ENCODE measurements at places on chromosomes 5 and 9.
A peak's percentile ranks its signal among the peaks of the same experiment; 100 is the strongest.

- no peak for DNase-seq
Observed at GRCh38 chr5:61683148-61683547, 351.1 kb downstream of the ZSWIM6 start.

DNA sequence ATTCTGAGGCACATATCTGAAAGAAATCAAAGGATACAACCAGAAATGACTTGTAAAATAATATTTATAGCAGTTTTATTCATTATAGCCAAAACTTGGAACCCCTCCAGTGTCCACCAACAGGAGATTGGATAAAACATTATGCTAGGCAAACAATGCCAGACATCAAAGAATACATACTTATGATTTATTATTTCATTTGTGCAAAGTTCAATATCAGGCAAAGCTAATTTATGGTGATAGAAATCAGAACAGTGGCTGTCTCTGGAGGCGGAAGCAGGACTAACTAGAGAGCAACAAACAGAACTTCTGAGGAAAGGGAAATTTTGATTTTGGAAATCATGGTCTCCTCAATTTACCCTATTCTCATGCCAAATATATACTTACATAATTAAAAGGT, 193.1 kb downstream of the ICE1 start:
- DNase-seq = no peak

GRCh38 chr5:115320515-115320914, 24.1 kb upstream of the CCDC112 start:
- no peak for DNase-seq

- no peak for DNase-seq
Observed at GRCh38 chr5:120546922-120547321, 82.8 kb downstream of the PRR16 start.

GRCh38 chr9:89533411-89534095, 35.6 kb upstream of the SEMA4D start:
- DNase-seq = no peak

DNA sequence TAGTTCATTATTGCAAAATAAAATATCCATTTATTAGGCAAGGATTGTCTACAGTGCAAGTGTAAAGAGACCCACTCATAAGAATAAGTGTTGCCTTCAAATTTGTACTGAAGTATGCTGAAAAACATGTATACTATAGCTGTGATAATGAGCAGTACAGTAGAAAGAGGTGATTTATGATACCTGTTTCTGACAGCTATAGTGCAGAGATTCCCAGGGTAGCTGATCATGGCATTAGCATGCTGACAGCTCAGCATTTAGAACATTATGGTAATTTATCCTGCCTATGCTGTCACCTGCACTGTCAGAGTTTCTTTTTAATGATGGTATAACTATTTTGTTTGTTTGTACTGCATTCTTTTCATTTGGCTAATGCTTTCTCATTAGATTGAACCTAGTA, 177.6 kb upstream of the TLX3 start:
- no peak for DNase-seq

DNA sequence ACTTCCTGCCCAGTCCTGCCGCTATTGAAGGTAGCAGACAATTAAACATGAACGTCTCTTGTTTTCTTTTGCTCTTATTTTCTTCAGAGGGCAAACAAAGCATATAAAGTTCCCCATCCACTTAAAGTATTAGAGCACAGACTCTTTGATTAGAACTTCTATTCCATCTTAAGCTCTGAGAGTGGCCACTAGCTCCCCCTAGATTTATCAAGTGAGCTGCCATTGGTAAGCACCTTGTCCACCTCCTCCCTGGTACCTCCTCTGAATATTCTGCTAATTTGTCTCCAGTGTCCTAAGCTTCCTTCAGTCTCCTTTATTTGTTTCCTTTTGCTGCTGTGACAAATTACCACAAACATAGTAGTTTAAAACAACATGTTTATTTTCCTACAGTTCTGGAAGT, 264.3 kb upstream of the KCNN2 start:
- DNase-seq = no peak

DNA sequence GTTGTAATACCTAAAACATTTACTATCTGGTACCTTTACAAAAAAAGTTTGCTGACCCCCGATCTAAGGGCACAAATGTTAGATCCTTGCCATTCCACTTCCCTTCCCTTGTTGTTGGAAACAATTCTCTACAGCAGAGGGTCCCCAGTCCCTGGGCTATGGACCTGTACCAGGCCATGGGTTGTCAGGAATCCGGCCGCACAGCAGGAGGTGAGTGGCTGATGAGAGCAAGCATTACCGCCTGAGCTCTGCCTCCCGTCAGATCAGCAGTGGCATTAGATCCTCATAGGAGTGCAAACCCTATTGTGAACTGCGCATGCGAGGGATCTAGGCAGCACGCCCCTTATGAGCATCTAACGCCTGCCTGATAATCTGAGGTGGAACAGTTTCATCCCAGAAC, 248.5 kb downstream of the AP3B1 start:
- peak; percentile 67 for DNase-seq

DNA sequence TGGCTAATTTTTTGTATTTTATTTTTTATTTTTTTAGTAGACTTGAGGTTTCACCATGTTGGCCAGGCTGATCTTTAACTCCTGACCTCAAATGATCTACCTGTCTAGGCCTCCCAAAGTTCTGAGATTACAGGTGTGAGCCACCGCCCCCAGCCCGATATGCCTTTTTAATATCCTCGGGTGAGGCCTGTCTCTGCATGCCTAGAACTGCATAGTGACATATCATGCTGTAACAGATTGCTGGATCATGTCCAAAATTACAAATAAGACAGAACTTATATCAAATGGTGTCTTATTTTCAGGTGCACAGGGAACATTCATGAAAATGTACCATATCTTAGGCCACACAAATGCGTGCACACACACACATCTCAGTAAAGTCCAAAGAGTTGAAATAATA, 39.1 kb upstream of the PJA2 start:
- no peak for DNase-seq

- no peak for DNase-seq
Observed at GRCh38 chr9:123517512-123517911, 161.5 kb downstream of the CRB2 start.

DNA sequence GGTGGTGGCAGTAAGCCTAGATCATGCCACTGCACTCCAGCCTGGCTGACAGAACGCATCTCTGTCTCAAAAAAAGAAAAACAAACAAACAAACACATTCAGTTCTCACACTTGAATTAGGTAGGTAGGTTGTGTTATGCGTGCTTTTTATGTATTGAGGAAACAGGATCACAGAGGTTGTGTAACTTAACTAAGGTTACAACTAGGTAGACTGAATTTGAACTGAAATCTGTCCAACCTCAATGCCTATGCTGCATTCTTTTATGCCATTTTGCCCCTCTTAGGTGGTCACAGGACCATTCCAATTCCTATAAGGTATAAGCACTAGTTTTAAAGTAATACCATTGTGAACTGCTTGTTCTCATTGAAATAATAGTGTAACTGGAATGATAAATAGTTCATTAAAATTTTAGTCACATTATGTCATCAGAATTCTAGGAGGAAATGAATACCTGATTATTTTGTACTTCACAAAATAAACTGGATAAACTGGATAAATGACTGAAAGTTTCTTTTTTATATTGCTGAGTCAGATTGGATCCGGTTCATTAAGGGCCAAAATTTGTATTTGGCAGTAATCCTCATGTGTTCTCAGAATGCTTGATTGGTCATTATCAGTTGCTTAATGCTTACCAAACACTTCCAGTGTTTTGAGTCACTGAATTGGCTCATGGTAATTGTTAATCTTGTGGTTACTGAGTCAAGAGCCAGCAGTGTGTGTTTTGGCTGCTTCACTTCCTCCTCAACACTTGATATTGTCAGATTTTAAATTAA, 7.1 kb downstream of the UBAP1 start:
- no peak for DNase-seq

- no peak for DNase-seq
Observed at GRCh38 chr9:4086119-4087090, 213.5 kb downstream of the GLIS3 start.

DNA sequence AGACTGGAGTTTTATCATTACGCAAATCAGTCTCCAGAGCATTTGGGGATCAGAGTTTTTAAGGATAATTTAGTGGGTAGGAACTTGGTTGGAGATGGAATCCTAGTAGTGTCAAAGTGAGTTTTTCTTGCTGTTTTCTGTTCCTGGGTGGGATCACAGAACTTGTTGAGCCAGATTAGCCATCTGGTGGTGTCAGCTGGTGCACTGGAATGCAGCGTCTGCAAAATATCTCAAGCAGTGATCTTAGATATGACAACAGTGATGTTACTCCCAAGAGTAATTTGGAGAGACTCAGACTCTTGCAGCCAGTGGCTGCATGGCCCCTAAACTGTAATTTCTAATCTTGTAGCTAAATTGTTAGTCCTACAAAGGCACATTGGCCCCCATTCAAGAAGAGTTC, 1257.8 kb downstream of the MAT2B start:
- no peak for DNase-seq

DNA sequence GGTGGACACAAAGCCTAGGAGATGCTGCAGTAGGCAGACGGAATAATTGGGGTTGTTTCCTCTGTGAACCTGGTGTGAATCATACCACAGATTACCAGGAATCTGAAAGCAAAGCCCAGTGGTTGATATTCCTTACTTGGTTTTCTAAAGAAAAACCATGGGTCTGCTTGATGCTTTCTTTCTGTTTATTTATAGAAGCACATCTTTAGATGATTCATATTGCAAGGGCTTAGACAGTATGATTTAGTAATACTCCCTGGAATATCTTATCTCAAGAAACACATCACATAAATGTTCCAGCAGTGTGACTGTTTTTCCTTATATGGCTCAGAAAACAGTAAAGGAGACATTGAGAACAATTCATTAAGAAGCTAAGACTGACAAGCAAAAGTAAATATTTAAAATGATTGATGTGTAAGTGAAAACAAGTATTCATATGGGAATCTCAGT, 623.3 kb downstream of the RAB3C start:
- no peak for DNase-seq

DNA sequence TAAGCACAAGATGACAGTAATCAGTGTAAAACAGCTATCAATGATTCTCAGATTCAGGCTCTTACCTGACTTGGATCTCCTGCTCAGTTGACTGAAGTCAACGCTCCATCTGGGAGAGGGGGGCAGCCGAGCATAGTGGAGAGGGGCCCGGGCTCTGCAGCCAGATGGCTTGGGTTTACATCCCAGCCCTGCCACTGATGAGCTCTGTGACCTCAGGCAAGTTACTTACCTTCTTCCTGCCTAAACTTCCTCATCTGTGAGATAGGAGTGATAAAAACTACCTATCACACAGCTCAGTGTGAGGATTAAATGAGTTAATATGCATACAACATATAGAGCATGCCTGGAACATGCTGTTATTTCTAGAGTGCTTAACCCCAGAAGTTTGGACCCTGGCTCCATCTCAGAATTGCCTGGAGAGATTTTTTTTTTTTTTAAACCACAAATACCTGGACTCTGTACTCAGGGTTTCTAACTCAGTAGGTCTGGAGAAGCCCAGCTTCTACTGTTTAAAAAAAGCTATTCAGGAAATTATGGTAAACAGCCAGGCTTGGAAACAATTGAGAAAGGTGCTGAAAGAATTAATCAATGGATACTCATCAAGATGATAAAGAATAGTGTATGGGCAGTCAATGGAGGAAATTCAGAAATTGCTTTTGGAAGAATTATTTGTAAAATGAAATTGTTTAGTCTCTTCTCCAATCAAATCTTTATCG, 72.2 kb downstream of the ANKRD55 start:
- no peak for DNase-seq

DNA sequence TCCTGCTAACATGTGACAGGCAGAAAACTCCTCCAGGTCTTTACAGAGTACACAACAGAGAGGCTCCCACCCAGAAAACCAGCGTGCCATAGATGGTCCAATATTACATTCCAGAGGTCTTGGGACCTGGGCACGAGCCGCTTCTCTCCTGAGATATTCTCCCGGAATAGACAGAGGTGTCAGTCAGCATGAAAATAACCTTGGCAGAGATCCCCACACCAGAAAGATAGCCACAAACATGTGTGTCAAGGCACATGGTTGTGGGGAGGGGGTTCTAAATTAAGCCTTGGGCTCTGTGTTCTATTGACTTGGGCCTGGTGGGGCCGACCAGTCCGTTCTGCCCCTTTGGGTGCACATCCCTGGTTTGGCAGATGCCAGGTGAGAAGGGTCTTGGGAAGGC, 78.4 kb downstream of the BOD1 start:
- DNase-seq = no peak

DNA sequence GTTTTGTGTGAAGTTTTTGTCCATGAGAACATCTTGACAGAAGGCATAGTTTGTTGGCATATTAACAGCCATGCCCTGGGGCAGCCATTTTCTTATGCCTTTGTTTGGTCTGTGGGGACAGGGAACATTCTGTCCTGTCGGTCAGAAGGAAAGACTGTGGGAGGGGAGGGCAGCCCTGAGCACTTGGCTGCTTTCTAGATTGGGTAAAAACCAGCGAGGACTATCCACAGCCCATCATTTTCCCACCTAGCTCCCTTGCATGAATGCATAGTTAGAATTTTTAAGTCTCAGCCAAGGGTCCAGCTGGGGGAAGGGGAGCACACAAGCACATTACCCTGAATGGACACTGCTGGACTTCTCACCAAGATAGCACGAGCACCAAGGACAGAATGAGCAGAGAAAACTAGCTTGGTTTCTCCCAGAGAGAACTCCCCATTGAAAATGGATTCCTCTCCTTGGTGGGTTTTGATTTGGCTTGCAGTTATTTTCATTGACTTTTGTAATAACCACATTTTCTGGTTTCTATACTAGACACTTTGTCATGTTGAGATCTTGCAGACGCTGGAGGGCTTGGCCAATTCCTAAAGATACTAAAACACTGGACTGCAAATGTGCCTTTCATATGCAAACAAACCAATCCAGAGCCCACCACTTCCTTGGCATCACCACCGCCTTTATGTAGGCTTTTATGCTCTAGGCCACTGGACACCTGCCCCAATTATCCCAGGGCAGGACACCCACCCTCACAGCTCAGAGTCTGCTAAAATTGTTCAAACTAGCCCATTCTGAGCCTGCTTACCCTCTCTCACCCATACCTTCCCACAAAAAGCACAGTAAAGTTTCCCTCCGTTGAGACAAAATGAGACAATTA, 129.9 kb downstream of the BOD1 start:
- no peak for DNase-seq

DNA sequence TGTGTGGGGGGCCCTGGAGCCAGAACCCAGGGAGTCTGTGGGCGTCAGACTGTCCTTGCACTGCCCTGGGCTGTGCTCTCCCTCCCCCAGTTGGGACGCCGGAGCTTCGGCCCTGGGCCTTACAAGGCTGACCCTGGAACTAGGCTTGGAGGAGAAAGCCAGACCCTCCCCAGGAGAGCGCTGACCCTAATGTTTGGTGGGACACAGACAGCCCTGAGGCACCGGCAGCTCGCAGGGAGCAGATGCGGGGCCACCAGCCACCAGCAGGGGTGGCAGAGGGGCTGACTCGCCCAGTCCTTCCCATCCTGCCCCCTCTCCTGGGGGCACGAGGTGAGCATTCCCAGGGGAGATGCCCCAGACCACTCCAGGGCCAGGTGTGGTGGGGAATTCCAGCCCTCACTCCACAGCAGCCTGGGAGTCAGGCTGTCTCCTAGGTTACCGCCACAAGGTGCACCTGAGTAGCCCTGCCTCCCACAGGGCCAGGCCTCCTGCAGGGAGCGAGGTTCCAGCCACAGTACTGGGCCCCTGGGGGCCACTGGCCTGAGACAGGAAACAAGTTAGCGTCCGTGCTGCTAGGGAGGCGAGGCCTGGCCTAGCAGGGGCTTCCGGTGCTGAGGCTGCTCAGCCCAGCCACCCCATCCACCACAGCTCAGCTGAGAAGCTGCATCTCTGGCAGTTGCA, 134.6 kb downstream of the OLFM1 start:
- peak; percentile 36 for DNase-seq

Measured in neural progenitor cell (in vitro differentiated cells).